ENCODE measurements at places on chromosomes 3 and 15.

GRCh38 chr3:14810801-14811661, 7.7 kb upstream of the FGD5 start:
- no peak for DNase-seq

DNA sequence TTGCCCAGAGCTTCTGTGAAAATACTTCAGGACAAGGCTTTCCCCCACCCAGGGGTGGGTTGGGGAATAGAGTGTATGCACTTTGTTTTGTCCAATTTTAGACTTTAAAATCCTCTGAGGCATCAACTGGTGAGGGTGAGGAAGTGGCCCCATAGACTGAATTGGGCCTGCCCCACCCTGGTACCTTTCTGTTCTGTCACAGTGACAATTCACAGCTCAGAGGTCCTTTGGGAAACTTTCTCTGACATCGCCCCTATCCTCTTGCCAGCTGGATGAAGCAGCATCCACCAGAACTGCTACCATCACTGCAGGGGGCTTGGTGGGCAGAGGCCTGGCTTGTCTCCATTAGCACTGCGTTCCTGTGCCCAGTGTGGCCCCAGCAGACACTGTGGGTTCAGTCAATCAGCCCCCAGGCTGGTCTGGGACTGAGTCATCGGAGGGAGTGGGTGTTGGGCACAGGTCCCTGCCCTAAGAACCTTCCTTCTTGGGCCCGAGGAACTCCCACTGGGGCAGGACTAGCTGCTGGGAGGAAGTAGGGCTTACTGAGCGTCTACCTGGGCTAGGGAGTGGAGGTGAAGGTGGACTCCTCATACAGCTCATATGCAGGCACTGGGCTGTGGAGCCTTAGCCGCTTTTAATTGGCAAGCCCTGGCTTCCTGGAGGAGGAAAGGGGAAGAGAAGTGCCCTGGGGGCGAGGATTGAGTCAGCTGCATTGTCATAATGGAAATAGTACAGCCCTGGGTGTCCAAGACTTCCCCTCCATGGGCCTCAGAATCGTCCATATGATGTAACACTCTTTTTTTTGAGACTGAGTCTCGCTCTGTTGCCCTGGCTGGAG, 1.5 kb upstream of the PPM1M start:
- DNase-seq = peak; percentile 93

DNA sequence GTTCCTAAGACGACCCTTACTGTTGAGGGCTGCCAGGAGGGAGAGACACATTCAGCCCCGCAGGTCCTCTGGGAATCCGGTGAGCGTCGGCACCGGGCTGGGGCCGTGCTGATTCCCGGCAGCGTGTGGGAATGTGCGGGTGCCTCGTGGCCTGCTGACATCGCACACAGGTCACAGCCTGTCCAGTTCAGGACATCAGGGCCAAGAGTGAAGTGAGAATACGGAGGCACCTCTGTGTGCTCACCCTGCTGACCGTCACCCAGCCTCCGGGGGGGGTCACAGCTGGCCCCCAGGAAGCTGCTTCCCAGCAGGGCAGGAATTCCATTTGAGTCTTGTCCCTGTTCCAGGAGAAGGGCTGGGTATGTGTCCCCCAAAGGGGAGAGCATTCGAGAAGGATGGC, 53.6 kb downstream of the PGPEP1L start:
- no peak for DNase-seq

DNA sequence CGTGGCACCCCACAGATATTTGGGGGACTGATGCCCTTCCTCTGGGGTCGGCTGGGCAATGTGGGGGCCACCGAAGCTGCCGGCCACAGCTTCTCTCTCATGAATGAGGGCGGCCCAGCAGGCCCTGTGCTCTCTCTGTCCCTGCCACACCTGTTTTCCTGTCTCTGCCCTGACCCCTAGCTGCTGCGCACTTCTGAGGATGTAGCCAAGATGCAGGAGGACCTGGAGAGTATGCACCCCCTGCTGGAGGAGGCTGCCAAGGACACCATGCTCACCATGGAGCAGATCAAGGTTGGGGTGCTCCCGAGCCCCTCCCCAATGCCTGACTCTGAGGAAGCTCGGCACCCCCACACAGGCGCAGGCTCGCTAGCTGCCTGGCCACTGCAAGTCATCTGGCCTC, 59.7 kb downstream of the SEMA3G start:
- DNase-seq = peak; percentile 98

- no peak for DNase-seq
These were observed 126.5 kb downstream of the ADAMTS17 start for GRCh38 chr15:100215031-100215842.
